ENCODE measurements at places on chromosomes 1 and 21.
A peak's percentile ranks its signal among the peaks of the same experiment; 100 is the strongest.

DNA sequence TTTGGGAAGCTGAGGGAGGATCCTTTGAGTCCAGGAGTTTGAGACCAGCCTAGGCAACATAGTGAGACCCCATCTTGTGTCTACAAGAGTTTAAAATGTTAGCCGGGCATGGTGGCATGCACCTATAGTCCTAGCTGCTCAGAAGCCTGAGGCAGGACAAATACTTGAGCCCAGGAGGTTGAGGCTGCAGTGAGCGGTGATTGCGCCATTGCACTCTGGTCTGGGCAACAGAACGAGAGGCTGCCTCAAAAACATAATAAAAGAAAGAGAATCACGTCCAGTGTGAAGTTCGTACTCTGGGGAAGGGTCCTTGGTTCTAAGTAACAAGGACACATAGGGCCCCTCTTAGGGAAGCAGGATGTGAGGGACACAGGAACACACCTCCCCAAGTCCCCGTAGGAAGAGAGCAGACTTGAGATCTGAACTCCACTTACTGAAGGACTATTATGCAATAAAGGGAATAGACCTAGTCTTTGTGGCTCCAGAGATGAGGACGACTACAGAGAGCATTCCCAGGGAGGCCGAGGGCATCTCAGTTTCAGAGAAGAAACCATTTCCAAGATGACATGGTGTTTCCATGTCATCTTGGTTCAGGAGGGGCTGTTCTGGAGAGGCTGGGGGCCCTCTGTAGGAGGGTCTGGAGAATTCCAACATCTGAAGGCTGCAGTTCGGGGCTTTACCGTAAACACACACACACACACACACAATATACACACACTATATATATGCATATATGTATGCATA lies 10.8 kb upstream of the ENO1 start:
- no peak for DNase-seq

GRCh38 chr1:96164053-96164452 lies 557.5 kb upstream of the PTBP2 start:
- DNase-seq, result no peak

DNA sequence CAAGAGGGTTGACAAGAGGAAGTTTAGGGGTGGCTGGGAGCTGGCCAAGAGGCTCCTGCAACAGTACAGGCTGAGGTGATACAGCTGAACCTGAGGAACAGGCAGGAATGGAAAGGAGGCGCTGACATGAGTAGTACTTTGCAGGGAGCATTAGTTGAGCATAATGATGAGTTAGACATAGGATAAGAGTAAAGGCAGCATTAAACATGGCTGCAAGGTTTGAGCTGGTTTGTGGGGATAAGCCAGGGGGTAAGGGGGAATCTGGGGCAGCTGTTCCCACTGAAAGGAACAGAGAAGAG lies 20.6 kb downstream of the SLC30A10 start:
- no peak for DNase-seq

- no peak for DNase-seq
These were observed at the start of gene KCNK2 for GRCh38 chr1:215082532-215083382. KCNK2 (plus strand) TSS chr1:215082737; CDS start chr1:215083386, 649 bp downstream.

- DNase-seq, result no peak
These were observed 513.0 kb downstream of the NUF2 start for GRCh38 chr1:163834778-163835177.

- DNase-seq, result no peak
These were observed 5.7 kb upstream of the FYB2 start for GRCh38 chr1:56824938-56825337.

DNA sequence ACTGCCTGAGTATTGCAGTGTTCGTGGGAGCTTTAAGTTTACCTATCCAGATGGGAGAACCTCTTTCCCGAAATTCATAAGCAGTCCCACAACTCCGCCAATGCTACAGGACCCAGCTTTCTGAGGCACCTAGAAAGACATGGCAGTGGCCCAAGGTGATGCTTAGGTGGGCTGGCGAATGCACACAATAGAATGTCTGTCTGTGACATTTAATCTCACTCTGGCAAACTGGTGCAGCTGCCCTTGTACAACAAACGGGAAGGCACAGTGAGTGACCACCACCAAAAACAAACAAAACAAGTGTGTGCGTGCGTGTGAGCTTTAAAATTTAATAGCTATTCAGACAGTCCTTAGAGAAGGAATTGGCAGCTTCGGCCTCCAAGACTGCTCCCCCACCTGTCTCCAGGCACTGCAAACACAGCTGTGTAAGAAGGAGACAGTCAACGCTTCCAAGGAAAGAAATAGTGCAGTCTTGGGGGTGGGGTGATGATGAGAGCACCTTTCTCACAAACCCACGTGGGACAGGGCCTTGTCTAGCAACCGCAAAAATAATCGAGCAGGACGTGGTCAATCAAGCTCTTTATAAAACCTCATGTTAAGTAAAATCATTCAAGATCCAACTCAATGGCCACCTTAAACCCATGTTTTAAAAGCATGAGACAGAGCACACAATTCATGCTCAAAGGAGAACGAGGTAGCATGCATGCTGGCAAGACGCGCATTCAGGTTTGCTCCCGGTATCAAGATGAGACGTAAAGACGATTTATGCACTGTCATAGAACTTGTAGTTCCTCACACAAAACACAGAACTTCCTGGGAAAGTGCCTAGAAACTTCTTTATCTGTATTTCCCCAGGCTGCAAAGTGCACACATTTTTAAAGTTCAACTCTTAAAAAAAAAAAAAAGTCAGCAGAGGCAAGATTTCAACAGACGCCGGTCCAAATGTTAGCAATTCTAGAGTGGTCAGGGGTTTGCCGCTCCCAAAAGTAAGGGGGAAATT lies 84.1 kb downstream of the TM2D1 start:
- no peak for DNase-seq

- no peak for DNase-seq
These were observed 169.1 kb downstream of the C1orf21 start for GRCh38 chr1:184555665-184556641.

GRCh38 chr1:151007853-151008243 lies 401 bp upstream of the PRUNE1 start:
- no peak for DNase-seq

DNA sequence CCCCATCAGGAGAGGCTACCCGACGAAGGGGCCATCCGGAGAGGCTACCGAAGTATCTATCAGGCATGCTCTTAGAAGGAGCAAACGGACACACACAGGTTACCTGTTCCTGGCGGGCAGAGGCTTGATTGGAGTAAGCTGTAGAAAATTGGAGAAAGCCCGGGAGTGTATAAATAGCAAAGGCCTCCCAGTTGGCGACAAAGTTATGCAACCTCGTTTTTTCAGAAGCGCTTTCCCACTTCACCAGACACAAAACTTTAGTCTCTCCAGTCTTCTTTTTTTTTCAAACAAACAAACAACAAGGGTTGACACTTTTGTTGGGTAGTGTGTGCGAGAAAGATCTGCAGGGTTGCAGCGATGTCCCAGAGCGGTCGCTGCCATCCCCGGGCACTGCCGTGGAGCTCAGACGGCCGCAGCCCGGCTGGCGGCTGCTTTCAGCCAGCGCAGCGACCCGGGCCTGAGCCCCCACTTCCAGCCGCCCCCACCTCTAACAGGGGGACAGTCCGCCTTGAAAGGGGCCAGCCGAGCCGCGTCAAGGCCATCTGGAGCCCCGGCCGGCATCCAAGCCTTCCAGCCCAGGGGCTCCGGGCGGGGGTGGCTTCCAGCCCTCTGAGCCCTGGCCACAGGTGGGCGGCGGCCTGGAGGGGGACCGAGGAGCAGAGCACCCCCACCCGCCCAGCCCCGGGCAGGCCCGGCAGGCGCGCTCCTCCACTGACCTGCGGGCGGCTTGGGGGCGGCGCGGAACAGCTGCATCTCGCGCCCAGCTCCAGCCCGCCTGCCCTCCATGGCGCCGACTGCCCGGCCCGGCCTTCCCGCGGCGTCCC lies 616 bp downstream of the MCOLN3 start:
- no peak for DNase-seq

DNA sequence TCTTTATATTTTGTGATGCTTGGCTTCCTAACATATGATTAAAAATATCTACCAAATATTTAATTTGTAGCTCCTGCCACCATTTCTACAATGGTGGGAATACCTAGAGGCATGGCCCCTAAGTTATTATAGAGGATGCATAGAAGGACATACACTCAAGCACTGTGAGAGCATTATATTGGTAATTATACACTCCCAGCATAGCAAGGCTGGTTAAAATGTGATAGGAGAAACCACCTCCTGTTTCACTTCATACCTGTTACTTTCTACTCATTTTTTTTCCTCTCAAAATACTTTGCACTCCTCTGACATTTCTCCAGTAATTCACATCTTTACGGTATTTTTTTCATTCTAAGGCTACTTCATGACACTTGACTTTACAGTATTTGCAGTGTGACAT lies 92.9 kb downstream of the HS2ST1 start:
- no peak for DNase-seq

DNA sequence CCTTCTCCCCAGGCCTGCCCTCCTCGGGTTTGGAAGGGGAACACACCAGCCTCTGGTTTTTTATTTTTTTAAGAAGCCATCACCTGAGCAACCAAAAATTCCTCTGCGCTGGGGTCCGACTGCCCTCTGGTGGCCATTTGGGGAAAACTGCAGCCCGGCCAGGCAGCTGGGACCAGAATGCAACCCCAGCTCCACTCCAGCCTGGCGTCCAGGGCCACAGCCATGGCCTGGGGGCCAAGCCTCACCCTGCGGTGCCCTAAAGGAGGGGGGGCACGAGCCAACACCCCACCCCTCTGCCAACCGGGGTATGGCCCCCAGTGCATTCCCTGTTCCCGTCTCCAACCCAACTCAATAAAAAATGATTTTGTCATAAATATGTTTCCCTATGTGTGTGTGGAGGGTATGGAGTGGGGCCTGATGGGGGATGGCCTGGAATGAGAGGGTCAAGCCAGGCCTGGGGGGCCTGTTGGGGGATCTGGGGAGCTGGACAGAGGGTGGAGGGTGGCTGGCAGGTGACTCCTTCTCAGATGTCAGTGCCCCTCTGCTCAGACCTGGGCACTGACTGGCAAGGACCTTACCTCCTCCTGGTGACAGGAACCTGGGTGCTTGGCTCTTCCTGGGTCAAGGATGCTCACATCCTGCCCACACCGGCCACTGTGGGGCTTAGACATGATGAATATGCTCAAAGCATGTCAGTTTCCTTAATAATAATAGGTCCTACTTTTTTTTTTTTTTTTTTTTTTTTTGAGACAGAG lies 3.2 kb downstream of the GPR3 start:
- peak; percentile 86 for DNase-seq

DNA sequence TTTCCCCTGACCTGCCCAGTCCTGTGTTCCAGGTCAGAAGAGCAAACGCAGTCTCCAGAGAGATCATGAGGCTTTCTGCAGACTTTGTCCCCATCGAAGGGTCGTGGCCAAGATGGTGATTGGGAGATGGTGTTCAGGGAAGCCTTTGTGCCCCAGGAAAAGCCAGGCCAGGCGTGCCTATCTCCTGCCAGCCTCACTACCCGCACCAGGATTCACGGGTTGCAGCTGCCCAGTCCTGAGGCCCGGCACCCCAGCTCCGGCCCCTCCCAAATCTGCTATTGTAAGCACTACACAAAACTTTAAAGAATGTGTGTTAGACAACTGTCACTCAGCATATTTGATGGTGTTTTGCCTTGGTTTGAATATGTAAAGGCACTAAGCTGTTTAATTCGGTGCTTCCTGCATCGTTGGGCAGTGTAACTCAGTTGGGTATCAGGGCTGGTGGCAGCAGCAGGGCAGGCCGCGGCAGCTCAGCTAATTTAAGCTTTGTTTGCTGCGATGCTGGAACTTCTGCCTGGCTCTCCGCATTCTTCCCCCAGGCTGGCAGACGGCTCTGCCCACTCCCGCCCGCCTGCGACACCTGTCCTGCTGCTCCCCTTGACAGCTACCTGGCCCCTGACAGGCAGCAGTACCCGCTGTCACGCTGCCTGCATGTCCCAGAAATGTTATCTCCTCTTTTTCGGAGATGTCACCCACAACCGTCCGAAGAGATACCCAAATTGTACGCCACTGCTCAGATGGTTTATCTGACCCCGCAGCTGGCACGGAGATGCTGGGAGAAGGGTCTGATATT lies 209.0 kb upstream of the VAMP3 start:
- no peak for DNase-seq

DNA sequence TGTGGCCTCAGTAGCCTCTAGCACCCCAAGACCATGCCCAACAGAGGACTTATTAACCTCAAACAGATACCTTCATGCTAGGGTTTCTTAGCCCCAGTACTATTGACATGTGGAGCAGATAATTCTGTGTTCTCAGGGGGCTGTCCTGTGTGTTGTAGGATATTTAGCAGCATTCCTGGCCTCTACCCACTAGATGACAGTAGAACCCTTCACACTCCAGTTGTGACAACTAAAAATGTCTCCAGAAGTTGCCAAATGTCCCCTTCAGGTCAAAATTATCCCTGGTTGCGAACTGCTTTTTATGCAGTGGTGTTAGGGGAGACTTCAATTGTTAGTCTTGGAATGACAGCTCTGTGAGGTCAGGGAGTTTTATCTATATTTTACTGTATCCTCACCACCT lies 8.1 kb downstream of the KAZN start:
- DNase-seq, result no peak

DNA sequence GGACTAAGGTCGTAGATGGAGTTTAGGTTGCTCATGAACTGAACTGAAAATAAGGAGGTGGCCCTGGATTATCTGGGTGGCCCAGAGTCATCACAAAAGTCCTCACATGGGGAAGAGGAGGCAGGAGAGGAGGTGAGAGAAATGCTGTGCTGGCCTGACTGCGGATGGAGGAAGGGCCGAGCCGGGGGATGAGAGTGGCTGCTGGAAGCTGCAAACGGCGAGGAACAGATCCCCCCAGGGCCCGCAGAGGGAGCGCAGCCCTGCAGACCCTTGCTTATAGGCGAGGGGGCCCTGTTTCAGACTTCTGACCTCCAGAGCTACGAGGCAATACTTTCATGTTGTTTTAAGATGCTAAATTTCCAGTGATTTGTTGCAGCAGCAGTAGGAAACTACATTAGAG lies 102.7 kb upstream of the C1orf174 start:
- DNase-seq, result no peak

DNA sequence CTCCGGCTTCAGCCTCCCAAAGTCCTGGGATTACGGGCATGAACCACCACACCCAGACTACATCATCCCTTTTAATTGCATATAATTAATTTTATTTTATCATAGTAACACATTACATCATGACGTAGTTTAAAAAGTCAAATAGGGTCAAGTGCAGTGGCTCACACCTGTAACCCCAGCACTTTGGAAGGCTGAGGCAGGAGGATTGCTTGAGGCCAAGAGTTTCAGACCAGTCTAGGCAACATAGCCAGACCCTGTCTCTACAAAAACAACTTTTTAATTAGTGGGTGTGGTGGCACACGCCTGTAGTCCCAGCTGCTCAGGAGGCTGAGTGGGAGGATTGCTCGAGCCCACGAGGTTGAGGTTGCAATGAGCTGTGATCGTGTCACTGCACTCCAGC lies 20.7 kb downstream of the EFNA3 start:
- DNase-seq, result no peak

- DNase-seq, result no peak
These were observed 151.3 kb upstream of the COL6A1 start for GRCh38 chr21:45830221-45830640.

DNA sequence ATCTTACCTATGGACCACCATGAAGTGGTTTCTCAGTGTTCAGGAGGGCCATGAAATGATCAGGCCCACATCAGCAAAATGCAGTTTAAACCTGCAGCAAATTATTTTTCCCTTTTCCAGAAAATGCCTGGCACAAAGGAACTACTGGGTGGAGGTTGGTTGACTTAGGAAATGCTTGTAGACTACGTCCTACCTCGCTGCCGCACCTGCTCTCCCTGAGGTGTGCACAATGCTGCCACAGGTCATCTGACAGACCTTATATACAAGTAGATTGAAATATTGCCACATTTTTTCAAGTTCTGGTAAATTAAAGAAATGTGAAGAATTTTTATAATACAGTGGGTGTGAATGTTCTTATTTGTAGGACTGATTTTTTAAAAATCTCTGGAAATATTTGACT lies 166.7 kb upstream of the PDE4B start:
- DNase-seq, result no peak

- no peak for DNase-seq
These were observed 72.5 kb downstream of the SYDE2 start for GRCh38 chr1:85128316-85128715.

Data from frontal cortex (tissue), 4 donors.